ENCODE measurements at places on chromosomes 1 and 21. TPM values are rescaled to one million over a fixed set of nuclear protein-coding genes. Genes with fewer than 3 reads are reported as not detected.

DNA sequence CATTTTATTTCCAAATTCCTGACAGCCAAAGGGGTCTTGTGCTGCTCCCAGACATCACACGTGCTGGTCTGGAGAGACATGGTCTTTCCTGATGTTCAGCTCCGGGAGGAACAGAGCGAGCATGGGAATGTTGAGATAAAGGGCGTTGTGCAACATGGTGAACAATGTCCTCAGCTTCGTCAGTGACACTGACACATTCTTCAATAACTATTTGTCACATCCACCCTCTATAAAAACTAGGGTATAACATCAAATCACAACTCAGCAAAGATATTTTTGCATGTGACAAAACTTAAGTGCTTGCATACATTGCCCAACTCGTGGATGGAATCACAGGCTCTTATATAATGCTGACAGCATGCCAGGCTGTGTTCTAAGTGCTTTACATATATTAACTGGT, 42.4 kb upstream of the GRHL3 start:
- H3K4me3 ChIP-seq = no peak overlapping the region
- H3K27me3 ChIP-seq = peaks cover 32% of the 10 kb centered on the region
- H3K4me1 ChIP-seq = peaks cover 9% of the 10 kb centered on the region
- no peak for DNase-seq
- H3K36me3 ChIP-seq = no peaks in the 10 kb centered on the region

DNA sequence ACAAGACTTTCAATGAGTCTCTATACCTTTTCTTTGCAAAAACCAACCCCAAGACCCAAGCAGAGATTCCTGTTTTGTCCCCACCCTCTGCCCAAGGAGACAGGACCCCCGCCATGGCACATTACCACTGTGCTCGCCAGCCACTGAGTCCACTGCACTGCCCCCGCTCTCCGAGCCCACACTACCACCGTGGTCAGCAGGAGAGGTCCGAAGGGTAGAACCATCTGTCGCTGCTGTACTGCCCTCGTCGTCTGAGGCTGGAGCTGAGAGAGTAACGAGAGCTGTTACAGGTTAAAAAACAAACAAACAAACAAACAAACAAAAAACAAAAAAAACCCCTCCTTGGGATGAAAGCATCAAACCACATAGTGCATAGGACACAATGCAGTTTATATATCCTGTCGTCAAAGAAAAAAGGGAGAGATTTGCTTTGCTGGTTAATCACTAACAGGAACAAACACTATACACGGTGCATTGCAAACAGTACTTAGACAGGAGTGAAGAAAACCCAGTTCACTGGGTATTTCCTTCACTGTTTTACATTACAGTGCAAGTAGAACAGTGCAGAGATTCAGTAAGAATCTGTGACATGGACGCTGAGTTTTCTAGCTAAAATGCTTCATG, 71.0 kb downstream of the UBR4 start:
- no peak overlapping the region for H3K27ac ChIP-seq
- no peaks in the 10 kb centered on the region for H3K27me3 ChIP-seq
- no peak overlapping the region for H3K4me3 ChIP-seq

- no peak overlapping the region for H3K27ac ChIP-seq
Measured at GRCh38 chr1:156134716-156135435, 18.5 kb upstream of the SEMA4A start.

- no peaks in the 10 kb centered on the region for H3K27me3 ChIP-seq
- H3K4me3 ChIP-seq = no peak overlapping the region
- no peak overlapping the region for H3K27ac ChIP-seq
- H3K36me3 ChIP-seq = no peaks in the 10 kb centered on the region
- no peaks in the 10 kb centered on the region for H3K4me1 ChIP-seq
- no peak for DNase-seq
Measured at GRCh38 chr1:164006621-164007020, 552.4 kb upstream of the PBX1 start.

DNA sequence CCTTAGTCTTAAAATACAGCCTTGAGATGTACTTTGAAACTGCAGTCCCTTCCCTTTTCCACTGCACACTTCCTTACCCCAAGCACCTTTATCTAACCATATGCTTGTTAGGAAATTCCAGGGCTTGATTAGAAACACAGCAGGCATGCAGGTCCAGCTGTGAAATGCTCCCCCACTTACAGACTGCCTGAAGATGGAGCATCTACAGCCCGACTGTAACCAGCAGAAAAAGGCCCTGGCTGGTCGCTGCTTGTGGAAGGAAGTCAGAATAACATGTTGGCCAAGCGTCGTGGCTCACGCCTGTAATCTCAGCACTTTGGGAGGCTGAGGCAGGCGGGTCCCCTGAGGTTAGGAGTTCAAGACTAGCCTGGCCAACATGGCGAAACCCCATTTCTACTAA, 37.2 kb downstream of the VN1R5 start:
- no peak overlapping the region for H3K4me3 ChIP-seq
- H3K27ac ChIP-seq = no peak overlapping the region
- H3K36me3 ChIP-seq = no peaks in the 10 kb centered on the region

The ACBD3 gene
- total RNA-seq = 17.7 TPM

The TNFSF4 gene
- 1.6 TPM for total RNA-seq

Data from activated CD8-positive, alpha-beta T cell treated with anti-CD3 and anti-CD28 coated beads for 36 hours (primary cell).